ENCODE measurements at places on chromosomes 16 and 17.

DNA sequence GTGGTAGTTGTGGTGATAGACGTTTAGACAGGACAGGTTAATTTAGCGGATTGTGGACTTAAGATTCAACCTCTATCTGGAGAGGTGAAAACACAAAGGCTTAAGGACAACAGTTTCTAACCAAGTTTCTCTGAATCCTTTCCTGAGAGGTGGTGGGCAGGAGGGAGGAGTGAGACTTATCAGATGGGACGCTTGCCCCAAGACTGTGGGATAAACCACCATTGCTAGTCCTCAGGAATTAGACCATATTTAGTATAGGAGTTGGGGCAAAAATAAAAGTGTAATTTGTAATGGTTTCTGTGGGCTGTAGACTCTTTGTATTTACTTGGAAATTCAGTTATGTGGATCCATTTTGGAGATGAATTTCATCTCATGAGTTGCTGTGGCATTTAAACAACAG, 6.6 kb downstream of the PDP2 start:
- no peak for DNase-seq

DNA sequence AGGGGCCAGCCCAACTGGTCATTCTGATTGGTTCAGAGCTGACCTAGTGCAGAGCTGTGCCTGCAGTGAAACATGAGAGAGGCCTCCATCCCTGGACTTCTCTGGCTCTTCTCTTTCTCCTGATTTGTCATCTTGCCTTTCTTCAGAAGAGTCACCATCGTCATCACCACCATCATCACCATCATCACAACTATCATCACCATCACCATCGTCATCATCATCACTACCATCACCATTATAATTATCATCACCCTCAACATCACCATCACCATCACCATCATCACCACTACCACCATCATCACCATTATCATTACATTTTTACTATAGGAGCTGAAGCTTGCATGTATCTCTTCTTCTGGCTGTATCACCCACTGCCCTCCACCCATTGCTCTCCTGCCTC, 94.5 kb upstream of the FAM20A start:
- no peak for DNase-seq

GRCh38 chr17:13088666-13089065, 70.8 kb upstream of the ELAC2 start:
- no peak for DNase-seq

DNA sequence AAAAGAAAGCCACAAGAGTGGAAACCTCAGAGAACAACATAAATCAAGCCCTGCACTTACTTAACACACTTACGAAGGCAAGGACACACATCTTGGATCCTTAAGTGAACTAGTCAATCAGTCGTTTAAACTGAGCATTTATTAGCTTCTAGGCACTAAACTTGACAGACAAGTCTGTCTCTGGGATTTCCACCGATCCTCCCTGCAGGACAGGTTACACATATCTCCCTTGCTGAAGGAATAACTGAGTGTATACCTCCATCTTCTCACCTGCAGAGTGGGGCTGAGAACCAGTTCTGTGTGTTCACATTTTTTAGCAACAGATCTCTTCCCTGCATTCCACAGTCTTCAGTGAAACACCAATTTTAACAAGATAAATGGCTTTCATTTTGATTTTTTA, 8.9 kb downstream of the GP2 start:
- DNase-seq, result no peak

DNA sequence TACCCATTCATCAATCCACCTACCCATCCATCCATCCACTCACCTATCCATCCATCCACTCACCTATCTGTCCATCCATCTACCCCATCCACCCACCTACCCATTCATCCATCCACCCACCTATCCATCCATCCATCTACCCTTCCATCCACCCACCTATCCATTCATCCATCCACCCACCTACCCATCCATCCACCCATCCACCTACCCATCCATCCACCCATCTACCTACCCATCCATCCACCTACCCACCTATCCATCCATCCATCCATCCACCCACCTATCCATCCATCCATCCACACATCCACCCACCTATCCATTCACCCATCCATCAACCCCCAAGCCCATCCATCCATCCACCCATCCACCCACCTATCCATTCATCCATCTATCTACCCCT, 267.1 kb downstream of the MRTFB start:
- DNase-seq, result no peak

DNA sequence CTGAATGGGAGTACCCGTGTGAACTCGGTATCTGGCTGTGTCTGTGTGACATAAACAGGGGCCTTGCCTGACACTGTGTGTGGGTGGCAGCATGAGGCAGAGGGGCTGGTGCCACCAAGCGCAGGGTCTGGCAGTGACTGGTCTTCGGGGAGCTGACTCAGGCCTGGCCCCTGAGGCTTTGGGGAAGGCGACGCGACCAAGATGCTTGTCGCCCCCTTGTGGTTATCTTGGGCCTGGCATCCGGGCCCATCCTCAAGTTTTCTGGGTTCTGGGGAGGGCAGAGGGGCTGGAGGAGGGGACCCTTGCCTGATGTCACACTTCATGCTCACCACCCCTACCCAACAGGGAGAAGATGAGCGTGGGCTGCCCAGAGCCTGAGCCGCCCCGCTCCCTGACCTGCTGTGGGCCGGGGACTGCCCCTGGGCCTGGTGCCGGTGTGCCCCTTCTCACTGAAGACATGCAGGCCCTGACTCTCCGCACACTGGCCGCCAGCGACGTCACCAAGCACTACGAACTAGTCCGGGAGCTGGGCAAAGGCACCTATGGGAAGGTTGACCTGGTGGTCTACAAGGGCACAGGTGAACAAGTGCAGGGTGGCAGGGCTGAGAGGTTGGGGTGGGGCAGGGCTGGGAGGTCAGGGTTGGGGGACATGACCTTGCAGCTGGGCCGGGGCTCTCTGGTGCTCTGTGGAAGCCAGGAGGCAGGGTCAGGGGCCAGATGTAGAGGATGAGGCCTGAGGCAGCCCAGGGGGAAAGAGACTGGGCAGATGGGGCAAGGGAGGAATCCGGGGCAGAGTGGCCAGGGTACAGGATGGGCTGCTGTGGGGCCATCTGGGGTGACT, 24.9 kb downstream of the SBK1 start:
- DNase-seq, result peak; percentile 64

GRCh38 chr16:47713225-47713595, 252.1 kb downstream of the PHKB start:
- no peak for DNase-seq

DNA sequence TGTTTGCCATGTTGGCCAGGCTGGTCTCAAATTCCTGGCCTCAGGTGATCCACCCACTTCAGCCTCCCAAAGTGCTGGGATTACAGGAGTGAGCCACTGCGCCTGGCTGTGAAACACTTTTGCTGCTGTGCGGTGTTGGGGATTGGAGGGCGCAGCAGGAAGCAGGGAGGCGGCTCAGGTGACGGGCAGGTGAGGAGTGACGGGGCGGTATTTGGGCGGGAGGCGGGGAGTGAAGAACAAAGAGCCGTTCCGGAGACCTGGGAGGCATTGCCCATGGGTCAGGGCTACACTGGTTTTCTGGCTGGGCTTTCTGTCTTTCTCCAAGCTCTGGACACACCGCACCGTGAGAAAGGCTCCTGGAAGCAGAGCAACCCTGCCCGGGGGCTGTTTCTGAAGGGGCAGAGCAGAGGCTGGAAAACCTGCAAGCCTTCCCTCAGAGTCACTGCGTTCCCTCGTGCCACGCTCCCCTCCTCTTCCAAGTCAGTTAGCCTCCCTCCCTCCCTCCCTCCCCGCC, 22.1 kb downstream of the CRISPLD2 start:
- peak; percentile 50 for DNase-seq

- DNase-seq, result no peak
Observed at GRCh38 chr16:73042807-73043206, 5.1 kb downstream of the ZFHX3 start.

DNA sequence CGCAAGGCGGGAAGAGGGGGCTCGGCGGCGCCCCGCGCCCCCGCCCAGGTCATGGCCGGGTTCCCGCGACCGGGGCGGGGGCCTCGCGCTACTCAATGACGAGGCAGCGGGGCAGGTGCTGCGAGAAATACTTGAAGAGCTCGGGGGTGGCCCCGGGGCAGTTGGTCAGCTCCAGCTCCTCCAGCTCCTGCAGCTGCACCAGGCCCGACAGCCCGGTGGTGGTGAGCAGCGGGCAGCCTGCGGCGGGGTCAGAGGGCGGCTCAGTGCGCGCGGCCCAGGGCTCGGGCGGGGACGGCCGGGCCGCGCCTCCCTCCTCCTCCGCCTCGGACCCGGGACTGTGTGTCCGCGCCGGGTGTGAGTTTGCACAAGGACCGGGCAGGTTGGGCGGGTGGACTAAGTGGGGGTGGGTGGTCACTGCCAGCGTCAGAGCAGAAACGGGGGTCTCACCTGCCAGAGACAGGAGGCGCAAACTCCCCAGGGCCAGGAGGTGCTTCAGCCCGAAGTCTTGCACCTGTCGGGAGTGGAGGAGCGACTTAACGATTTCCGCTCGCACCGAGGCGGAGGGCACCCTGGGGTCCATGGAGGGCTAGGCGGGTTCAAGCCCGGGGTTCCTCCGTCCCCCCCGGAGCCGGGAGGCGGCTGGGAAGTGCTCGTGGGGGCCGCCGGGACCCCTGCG, 4.1 kb upstream of the WDR24 start:
- DNase-seq, result no peak

GRCh38 chr17:8189041-8189710, 804 bp downstream of the BORCS6 start:
- DNase-seq, result peak; percentile 53

DNA sequence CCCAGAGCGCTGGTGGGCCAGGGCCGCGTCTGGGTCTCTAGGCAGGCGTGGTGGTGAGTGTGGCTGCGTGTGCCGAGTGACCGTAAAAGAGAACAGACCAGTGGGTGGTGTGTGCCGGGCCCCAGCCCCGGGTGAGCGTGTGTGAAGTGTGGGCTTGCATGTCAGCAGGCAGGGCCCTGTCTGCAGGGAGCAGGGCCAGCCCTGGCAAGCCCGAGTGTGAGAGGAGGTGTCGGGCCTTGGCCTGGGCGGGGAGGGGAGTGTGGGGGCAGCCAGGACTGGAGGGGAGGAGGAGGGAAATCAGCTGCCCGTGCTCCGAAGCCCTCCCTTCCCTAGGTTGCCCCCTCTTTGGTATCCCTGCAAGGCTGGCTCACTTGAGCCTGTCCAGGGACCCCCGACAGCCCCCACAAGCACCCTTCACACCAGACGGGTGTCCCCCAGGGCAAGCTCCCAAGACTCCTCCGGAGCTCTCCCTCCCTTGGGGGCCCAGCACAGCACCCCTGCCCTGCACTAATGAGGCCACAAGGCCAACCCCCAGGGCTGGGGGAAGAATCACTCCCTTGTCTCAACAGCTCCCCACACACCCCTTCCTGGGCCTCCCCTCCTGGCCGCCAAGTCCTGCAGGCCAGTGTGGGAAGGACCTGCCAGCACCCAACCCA, 1.9 kb downstream of the USH1G start:
- no peak for DNase-seq

DNA sequence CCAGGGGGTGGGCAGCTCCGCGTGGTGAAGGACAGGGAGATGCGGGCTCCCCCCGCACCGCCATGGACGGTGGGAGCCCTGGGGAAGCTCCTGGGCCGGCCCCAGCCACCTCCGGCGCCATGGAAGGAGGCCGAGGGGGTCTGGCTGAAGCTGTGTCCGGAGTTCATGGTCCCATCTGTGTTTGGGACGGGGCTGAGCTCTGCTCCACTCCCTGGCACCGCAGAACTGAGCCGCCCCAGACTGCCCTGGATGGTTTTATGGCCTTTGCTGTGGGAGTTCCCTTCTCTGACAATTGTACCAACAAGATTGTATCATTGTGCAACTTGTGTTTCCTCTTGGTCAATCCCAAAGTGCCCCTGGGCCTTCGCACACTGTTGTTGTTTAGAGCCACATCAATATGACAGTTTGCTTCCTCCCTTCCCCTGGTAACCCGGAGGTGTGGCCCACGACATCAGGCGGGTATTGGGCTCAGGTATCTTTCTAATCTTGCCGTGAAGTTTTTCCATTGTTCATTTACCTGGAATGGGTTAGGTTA, 942 bp downstream of the KRT23 start:
- no peak for DNase-seq

GRCh38 chr17:74325743-74326379, at the start of gene KIF19:
KIF19 (plus strand) TSS chr17:74326226; CDS start chr17:74326350, 124 bp downstream.
- DNase-seq, result peak; percentile 34

- no peak for DNase-seq
Observed at GRCh38 chr16:2895813-2896212, 12.8 kb downstream of the FLYWCH2 start.

DNA sequence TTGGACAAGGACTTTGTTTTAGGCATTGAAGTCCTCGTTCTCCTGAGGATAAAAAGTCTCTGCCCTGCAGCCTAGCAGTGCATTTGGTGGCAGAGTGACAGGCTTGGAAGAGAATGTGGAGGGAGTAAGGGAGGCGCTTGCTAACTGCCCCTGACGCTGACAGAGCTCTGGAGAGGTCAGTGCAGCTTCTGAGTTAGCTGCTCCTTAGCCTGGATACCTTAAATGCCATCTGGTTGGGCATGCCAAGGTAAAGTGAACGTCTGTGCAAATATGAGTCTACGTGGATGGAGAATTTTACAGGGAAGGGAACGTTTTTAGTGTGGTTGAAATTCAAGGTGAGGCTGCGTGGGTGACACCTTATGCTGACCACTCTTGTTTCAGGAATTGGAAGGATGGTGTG, 44.4 kb downstream of the SEC14L1 start:
- no peak for DNase-seq

Data from pancreas (tissue), 10 donors.